ENCODE measurements at places on chromosomes 4 and X.
A peak's percentile ranks its signal among the peaks of the same experiment; 100 is the strongest.

- no peak for DNase-seq
Observed at GRCh38 chr4:14177987-14178386, 550.5 kb upstream of the BOD1L1 start.

GRCh38 chrX:70029863-70030262, 19.9 kb downstream of the AWAT2 start:
- DNase-seq: no peak

DNA sequence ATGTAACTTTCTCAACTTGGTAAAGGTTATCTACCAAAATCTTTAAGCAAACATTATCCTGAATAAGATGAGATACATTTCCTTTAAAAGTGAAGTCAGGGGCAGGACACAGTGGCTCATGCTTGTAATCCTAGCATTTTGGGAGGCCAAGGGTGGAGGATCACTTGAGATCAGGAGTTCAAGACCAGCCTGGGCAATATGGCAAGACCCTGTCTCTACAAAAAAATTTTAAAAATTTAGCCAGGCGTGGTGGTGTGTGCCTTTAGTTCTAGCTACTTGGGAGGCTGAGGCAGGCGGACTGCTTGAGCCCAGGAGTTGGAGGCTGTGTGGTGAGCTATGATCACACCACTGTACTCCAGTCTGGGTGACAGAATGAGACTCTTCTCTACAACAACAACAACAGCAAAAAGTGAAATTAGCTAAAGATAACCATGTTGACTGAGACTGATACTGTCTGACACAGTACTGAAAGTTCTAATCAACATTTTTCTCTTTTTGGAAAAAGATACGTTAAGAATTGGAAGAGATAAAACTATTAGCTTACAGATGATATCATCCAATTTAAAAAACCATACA, 4.9 kb downstream of the DCAF16 start:
- no peak for DNase-seq

GRCh38 chrX:39601231-39602177, 496.3 kb downstream of the BCOR start:
- DNase-seq: no peak

GRCh38 chrX:10158279-10159144, 1.7 kb downstream of the CLCN4 start:
- DNase-seq: no peak

GRCh38 chr4:85430697-85431096, 44.3 kb upstream of the ARHGAP24 start:
- no peak for DNase-seq

- DNase-seq: no peak
Observed at GRCh38 chr4:169620880-169621248, 486 bp downstream of the CLCN3 start.

DNA sequence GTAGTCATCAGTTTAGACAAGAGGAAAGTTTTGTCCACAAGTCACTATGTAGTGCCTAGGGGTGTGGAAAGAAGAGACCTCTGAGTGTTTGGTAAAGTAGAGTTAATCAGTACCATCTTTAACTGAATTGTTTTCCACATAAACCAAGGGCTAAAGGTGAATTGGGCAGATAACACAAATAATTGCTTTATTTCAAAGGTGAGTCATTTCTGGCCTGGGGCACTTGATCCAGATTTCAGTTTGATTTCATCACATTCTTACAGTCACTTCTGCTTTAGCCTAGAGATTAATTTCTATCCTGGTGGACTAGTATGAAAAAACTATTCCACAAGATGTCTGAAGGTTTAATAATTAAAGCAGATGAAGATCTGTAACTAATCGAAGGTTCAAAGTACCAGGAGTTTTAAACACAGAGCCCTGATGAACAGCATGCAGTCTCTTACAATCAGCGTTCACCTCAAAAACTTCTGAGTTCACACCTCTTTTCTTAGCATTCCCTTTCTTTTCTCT, 74.5 kb upstream of the BOD1L1 start:
- DNase-seq: peak; percentile 52

- no peak for DNase-seq
Observed at GRCh38 chrX:7109049-7109531, 38.4 kb upstream of the STS start.

DNA sequence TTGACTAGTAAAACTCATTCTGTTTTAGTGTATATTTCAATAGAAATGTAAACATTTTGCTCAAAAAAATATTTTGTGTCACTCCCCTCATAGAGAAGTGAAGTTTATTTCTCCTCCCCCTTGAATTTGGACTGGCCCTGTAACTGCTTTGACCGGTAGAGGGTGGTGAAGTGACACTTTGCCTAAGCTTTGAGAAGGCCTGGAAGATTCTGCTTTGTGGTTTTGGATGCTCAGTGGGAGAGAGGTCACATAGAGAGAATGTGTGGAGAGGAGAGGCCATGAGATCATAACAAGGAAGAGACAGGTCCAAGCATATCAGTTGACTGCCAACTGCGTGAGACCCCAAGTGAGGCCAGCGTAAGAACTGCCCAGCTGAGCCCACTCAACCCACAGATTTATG, 19.1 kb upstream of the ARX start:
- no peak for DNase-seq

DNA sequence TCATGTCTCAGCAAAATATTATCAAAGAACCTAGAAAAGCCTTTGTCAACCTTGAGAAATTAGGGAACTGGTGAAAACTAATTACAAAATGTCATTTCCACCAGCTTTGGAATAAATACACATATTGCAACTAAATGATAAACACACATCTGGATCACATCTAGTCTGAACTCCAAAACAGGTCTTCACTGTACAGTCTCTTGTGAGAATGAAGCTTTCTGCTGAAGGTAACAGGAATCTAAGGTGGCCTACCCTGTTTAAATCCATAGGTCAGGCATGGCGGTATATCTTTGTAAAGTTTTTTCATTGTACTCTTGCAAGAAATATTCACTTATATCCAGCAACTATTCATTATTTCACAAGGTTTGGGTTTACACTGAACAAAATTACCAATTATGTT, 1.7 kb downstream of the SH3D19 start:
- no peak for DNase-seq

DNA sequence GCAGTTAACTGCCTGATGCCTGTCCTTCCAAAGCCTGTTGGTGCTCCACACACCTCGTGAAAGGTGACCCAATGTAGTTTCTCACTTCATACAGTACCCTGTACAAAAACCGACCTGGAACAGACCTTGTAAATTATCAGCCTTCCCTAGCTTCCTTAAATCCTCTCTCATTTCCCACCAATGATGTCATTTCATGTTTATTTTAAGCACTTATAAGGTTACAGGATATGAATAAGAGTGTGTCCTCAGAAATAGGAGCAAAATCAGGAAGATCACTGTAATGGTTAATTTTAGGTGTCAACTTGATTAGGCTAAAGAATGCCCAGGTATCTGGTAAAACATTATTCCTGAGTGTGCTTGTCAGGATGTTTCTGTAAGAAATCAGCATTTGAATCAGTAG, 44.7 kb downstream of the TMEM150C start:
- DNase-seq: peak; percentile 56

DNA sequence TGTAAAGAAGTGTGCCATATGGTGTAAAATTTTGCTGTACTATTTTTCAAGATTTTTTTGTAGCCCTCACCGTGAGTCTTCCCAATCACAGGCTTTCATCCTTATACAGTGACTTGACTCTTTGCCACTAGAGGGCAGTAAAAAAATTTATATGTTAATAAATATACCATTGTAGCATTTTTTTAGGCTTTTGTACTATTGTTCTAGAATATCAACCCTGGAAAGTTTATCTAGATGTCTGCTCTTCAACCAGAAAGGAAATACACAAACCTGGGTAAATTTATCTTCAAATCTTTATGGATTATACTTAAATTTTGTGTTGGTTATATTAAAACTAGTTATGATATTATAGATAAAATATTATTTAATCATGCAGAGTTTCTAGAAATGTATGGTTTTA, 235.3 kb downstream of the TENM3 start:
- peak; percentile 55 for DNase-seq

DNA sequence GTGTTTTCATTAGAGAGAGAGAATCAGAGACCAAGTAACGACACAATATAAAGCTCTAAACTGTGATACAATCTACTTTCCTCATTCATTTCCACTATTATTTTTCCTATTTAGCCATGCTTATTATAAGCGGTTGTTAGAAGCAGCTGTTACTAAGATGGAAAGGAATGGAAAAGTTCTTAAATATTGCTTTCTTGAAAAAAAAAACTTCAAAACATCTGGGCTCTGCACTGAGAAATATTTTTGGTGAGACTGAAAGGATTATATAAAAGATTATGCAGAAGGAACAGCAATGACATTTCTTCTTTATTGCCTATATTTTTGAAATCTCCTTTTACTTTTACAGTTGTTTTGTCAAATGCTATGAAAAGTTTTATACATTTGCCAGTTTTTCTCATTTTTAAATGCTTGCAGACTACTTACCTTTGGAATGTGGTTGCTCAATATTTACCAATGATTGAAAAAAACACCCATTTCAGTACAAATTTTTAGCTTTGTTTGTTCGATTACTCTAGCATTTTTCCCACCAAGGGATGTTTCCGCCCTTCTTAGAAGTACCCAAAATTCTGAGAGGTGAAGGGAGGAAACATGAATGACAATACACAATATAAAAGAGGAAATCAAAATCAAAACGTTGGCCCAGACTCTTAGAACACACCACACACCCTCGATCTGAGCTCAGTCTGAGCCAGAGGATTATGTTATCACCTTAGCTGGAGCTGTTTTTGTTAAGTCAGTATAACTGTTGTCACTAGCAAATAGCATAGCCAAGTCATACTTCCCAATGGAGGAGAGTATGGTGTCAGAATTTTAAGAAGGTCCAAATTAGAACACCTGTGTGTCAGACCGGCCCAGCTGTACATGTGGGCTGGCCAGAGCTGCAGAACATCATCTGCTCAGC, 18.4 kb downstream of the DKK2 start:
- DNase-seq: no peak

- no peak for DNase-seq
Observed at GRCh38 chrX:150972450-150972849, 10.7 kb upstream of the HMGB3 start.

GRCh38 chr4:25839687-25840086, 23.1 kb downstream of the SEL1L3 start:
- no peak for DNase-seq

DNA sequence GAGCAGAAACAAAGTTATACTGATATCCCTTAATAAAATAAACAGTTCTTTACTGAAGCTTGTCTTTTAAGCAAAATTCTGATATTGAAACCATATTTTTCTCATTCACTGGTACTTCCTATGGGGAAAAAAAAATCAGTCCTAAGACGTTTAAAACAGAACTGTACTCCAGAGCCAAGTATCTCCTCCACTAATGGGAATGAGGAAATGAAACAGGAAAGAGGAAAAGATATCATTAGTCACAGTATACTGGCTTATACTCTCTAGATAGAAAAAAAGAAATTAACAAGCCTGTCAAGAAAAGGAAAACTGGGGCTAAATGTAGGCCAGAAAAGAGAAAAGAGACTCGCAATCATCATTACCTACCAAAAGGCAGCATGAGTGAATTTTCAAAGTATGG, 252.7 kb downstream of the CENPC start:
- DNase-seq: no peak

Data from fibroblast of skin of right quadriceps (primary cell).